Chondrocyte (in vitro differentiated cells): ENCODE measurements at places on chromosomes 6 and 20.

- no peak for DNase-seq
Observed at GRCh38 chr20:46307139-46307998, 929 bp downstream of the CDH22 start.

DNA sequence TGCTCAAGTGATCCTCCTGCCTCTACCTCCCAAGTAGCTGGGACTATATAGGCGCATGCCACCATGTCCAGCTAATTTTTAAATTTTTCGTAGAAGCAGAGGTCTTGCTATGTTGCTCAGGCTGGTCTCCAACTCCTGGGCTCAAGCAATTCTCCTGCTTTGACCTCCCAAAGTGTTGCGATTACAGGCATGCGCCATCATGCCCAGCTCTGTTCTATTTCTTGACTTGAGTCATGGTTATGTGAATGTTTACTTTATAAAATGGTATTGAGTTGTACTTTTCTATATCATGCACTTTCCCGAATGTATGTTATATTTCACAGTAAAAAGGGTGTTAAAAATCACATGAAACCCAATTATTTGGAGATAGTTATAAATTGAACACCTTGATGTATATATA is 17.3 kb upstream of the ATXN1 start:
- DNase-seq, result no peak

GRCh38 chr6:92468066-92468465 is 951.3 kb downstream of the EPHA7 start:
- DNase-seq, result no peak

DNA sequence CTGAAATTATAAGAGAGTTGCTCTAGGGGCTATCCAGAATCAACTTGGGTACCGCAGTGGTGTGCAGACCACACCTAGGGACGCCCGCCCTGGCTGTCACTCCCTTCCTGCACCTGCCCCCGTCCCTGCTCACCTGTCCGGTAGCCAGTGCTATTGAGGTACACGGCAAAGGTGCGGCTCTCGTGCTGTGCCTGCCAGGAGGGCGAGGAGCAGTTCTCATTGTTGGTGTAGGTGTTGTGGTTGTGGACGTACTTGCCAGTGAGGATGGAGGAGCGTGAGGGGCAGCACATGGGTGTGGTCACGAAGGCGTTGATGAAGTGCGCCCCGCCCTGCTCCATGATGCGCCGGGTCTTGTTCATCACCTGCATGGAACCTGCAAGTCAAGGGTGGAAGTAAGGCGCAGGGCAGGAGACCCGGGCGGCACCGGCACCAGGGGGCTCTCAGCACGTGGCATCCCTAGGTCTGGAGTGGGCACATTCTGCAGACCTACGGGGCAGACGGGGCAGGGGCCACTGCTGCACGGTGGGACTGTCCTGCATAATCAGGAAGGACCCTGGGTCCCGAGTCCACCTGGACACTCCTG is 48.6 kb downstream of the SULF2 start:
- DNase-seq, result no peak

- DNase-seq, result no peak
Observed at GRCh38 chr6:38110481-38110971, 291.0 kb downstream of the ZFAND3 start.

GRCh38 chr6:109800771-109801170 is 109.7 kb downstream of the FIG4 start:
- no peak for DNase-seq

DNA sequence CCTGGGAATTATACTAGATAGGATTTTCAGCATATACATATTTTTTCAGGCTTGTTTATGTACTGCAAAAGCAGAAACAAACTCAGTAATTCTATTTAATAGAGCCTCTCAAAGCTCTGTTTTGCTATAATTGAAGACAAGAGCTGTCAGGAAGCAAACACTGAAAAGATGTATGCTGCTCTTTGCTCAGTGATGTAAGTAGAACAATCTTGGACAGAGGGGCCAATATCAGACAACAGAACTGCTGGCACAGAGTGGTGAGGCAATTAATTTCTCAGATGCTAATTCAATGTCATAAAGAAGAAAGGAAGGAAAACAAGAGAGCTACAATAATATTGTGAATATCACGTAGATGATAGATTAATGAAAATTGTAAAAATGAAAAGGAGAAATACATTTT is 663.3 kb upstream of the ADGRB3 start:
- no peak for DNase-seq

DNA sequence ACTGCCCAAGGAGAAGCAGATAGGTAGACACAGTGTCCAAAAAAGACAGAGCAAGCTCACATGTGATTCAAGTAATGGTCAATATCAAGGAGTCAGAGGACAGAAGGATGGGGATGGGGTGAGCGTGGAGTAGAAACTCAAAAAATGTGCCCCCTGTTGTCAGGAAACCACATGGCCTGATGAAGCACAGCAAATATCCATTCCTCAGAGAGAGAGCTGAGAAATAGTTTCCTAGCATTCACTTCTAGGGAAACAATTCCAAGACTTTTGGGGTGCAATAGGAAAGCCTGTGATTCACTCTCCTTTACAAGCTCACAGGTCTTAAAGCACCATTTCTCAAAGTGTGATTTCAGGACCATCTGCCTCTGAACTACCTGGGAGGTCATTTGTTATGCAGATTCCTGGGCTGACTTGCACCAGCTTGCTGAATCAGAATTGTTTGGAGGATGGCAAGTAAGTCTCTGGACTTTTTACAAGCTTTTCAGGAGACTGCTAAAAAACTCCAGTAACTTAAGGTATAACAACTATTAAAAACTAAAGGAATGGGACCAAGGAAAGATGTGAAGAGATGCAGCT is 432.8 kb downstream of the HDGFL1 start:
- no peak for DNase-seq
